ENCODE measurements at places on chromosomes 7 and 10.

DNA sequence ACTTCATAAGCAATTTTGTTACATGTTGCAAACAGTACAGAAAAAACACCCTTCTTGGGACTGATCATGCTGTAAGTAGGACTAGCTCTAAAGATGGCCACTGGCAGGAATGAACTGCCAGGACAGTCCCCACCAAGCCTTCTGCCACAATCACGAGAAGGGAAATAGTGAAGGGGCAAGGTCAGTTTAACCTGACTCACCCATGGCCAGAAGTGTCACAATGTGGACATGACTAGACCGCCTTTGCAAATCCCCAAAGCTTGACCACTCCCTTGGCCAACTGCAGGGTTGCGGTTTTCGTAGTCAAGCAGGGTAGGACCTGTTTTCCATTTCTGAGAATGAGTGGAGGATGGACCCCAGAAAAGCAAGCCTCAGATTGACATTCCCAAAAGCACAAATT is 19.4 kb upstream of the FRAT2 start:
- no peak for DNase-seq

DNA sequence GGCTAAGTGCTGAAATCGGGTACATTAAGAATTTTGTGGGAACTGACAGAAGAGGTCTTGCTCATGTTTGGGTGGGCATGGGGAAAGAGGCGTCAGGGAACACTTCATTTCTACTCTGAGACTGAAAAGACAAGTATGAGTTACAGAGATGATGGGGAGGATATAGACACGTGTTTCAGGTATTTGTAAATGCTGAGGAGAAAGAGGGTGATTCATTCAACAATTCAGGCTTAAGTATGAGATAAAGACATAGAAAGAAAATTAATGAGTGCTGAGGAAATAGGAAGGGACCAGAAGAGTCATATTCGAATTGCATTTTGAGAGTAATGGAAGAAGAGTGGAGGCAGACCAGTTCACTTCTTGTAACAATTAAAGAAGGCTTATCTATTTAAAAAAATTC is 143.6 kb downstream of the HBP1 start:
- no peak for DNase-seq

- DNase-seq: no peak
Observed at GRCh38 chr7:38054199-38054598, 123.8 kb upstream of the STARD3NL start.

DNA sequence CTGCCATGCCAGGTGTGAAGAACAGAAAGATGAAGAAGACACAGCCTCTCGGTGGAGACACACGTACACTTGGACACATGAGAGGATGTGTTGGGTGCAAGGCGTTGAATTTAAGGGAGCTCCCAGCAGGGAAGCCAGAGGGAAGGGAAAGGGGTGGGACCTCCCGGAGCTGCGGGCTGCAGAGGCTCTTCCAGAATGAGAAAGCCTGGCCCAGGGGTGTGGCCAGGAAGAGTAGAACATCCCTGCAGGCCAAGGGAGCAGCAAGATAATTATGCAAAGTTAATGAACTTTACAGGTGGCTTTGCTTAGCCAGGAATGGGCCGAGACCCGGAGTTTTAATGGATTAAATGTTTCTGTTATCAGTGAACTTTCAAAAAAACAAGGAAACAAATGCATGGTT is 270.3 kb downstream of the KLF6 start:
- DNase-seq: no peak

- no peak for DNase-seq
Observed at GRCh38 chr10:13891128-13892000, 304.6 kb downstream of the PRPF18 start.

GRCh38 chr10:121522831-121523230 is 75.4 kb downstream of the FGFR2 start:
- no peak for DNase-seq

- DNase-seq: no peak
Observed at GRCh38 chr7:14191686-14192098, 202.2 kb upstream of the ETV1 start.

DNA sequence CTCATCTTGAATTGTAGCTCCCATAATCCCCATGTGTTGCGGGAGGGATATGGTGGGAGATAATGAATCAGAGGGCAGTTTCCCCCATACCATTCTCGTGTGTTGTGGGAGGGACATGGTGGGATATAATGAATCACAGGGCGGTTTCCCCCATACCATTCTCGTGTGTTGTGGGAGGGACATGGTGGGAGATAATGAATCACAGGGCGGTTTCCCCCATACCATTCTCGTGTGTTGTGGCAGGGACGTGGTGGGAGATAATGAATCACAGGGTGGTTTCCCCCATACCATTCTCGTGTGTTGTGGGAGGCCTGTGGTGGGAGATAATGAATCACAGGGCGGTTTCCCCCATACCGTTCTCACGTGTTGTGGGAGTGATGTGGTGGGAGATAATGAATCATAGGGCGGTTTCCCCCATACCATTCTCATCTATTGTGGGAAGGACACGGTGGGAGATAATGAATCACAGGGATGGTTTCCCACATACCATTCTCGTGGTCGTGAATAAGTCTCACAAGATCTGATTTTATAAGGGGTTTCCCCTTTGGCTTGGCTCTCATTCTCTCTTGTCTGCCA is 271.0 kb downstream of the MAD1L1 start:
- DNase-seq: peak; percentile 78

GRCh38 chr7:47411281-47411869 is 170.5 kb downstream of the TNS3 start:
- DNase-seq: no peak

DNA sequence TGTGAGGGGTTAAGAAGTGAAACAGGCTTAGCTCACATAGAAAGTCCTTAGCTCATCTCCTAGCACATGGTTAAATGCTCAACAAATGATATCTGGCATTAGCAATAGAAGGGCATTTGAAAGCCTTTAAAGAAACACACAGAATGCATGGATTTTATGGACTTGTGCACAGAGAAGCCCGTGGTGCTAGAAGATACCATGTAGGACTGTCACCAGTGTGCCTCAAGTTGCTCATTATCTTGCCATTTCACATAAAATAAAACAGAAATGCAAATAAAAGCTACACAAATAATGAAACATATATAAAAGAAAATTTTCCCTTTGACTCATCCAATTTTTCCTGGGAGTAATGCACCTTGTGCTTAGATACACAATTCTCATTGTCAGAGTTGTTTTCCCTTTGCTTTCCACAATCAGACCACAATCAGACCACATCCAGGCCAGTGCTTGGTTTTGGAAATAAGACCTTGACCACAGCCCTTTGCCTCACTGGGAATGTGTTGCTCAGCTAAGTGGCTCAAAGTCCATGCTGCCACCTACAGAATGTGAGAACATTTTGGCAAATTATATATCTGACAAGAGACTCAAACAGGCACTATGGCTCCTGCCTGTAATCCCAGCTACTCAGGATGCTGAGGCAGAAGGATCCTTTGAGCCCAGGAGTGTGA is 9.5 kb upstream of the WDR11 start:
- no peak for DNase-seq

- no peak for DNase-seq
Observed at GRCh38 chr10:63240807-63241206, 107.7 kb downstream of the NRBF2 start.

DNA sequence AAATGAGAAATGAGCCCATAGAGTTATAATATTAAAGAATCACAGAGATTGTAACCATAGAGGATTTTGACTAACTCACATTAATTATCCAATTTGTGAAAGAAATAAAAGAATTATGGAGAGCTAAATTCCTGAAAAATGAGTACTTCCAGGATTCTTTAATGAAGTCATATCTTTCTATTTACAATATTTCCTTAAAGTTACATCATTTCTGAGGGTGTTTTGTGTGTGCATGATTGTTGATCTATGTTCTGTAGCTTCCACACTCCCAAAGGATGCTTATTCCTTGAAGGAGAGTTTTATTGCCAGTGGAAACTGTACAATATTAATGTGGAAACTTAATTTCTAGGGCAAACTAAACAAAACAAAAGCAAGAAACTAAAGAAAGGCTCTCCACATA is 299.6 kb downstream of the MDFIC start:
- no peak for DNase-seq

DNA sequence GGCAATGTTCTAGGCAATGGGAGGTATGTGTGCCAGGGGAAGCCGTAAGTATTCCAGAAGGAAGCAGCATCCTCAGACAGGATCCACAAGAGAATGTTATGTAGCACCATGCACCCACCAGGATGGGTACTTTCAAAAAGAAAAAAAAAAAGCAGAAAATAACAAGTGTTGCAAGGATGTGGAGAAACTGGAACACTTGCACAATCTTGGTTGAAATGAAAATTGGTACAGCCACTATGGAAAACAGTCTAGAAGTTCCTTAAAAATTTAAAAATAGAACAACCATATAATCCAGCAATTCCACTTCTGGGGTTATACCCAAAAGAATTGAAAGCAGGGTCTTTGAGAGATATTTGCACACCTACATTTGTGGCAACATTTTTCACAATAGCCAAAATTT is 20.2 kb downstream of the C10orf71 start:
- DNase-seq: no peak

GRCh38 chr10:43692051-43692825 is 43.6 kb upstream of the ZNF32 start:
- no peak for DNase-seq

- DNase-seq: no peak
Observed at GRCh38 chr7:101690061-101690460, 61.0 kb upstream of the MYL10 start.

GRCh38 chr7:28533267-28533666 is 120.9 kb downstream of the CREB5 start:
- DNase-seq: no peak

GRCh38 chr10:62985807-62986600 is 147.1 kb upstream of the NRBF2 start:
- no peak for DNase-seq

DNA sequence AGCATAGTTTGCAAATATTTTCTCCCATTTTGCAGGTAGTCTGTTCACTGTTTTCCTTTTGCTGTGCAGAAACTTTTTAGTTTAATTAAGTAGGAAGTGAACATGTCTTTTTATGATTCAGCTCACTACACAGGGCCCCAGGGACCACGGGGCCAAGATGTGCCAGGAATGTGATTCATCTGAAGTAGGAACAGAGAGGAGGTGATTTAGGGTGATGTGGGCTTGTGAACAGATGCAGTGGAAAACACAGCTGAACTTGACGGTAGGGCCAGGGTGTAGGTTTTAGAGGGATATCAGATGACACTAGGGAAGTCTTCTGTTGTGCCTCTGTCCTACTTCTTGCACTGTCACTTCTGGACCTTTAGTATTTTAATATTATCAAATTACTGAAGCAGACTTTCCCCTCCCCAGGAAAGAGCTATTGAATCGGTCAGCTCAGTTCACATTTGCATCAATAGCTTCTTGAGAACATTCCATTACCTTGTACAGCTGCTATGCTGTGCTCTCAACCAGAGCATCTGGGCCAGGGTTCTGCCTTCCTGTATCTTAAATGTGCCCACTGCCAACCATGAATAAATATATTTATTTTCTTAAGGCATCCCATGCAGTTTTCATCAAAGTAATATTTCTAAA is 96.9 kb downstream of the OSBPL3 start:
- peak; percentile 31 for DNase-seq

DNA sequence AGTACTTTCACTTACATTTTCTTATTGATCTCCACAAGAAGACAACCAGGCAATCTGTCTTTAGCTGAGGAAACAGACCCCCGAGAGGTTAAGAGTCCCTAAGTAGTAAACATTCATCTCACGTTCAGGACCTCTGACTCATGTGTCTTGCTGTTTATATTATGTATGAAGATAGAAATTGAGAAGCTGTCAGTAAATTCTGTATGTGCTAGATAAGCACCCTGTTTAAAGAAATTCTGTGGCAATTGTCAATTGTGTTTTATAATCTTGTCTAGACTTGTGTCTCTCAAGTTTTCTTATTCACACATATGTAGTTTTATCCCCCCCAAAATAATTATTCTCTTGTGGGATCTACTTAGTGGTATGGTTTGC is 14.5 kb downstream of the ADK start:
- no peak for DNase-seq

DNA sequence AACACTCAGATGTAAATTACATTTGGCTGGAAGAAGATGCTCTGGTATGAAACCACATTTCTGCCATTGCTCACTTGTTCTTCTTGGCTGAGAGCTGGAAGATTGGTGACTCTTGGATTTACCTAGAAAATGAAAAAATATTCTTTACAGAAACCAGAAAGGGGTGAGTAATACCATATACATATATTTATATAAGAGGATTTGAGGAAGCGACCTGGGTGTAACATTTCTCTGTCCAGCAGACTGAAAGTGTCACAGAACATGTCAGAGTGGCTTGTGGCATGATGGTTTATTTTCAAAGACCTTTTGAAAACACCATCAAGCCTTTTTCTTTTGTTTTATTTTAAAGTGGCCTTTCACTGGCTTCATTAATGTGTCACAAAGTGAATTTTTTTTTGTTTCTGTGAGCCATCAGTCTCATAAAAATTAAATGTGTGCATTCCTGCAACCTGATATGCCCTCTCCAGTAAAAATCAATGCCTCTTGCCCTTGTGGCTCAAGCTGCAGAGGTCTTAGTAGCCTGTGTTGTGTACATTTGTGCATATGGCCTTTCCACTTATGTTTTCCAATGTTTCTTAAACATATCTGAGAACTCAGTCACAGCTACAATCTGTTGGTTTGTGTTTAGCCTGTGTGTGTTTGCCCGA is 23.5 kb downstream of the CREB5 start:
- DNase-seq: no peak

DNA sequence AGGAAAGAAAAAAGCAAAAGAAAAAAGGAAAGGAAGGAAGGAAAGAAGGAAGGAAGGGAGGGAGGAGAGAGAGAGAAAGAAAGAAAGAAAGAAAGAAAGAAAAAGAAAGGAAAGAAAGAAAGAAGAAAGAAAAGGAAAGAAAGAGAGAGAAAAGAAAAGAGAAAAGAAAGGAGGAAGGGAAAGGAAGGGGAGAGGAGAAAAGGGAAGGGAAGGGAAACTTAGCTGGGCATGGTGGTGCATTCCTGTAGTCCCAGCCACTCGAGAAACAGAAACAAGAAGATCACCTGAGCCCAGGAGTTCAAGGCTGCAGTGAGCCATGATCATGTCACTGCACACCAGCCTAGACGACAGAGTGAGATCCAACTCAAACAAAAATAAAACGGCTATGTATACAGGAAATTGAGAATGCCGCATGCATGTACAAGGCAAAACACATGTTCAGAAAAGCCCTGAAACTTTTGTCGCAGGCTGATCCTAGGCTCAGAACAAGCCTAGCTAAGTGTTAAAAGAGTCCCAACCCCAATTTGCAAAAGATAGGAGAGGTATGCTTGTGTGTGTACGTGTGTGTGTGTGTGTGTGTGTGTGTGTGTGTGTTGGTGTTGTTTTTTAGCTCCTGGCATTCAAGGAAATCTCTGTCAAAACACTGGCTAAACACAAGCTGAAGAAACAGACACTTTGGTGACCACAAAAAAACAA is 6.6 kb upstream of the NPC1L1 start:
- DNase-seq: no peak

GRCh38 chr7:23405240-23405618 is 65.1 kb downstream of the IGF2BP3 start:
- DNase-seq: no peak

- no peak for DNase-seq
Observed at GRCh38 chr10:47278152-47278473, 21.9 kb upstream of the GDF10 start.

All from stimulated activated naive CD4-positive, alpha-beta T cell treated with Interleukin-2 at 50 U/mL for 16 hours (primary cell).